ENCODE measurements at places on chromosomes 12 and 14. TPM values are rescaled to one million over a fixed set of nuclear protein-coding genes. Genes with fewer than 3 reads are reported as not detected.

RNASE2 gene
- not detected for total RNA-seq

TSPAN11 gene
- total RNA-seq = 0.14 TPM

PLD4 gene
- not detected for total RNA-seq

CCDC196 gene
- total RNA-seq = not detected

DPF3 gene
- 19.9 TPM for total RNA-seq

GNG2 gene
- 33.1 TPM for total RNA-seq

NINJ2 gene
- 0.57 TPM for total RNA-seq

CEP83 gene
- 17.0 TPM for total RNA-seq

NDRG2 gene
- 1.7 TPM for total RNA-seq

AGAP2 gene
- 0.29 TPM for total RNA-seq

KRT72 gene
- total RNA-seq = not detected

SIX6 gene
- not detected for total RNA-seq

CLEC4C gene
- total RNA-seq = not detected

SERPINA5 gene
- total RNA-seq = not detected

LRRIQ1 gene
- not detected for total RNA-seq

GLI1 gene
- 1.1 TPM for total RNA-seq

MYF5 gene
- not detected for total RNA-seq

NGB gene
- not detected for total RNA-seq

GSKIP gene
- total RNA-seq = 44.7 TPM

KIF5A gene
- under 0.01 TPM for total RNA-seq

KRT85 gene
- total RNA-seq = not detected

ASPG gene
- total RNA-seq = not detected

PDE3A gene
- total RNA-seq = 1.1 TPM

ANKRD33 gene
- not detected for total RNA-seq

RD3L gene
- not detected for total RNA-seq

NRIP2 gene
- not detected for total RNA-seq

AKAP3 gene
- 3.5 TPM for total RNA-seq

SMOC1 gene
- not detected for total RNA-seq

SYNDIG1L gene
- not detected for total RNA-seq

RASAL1 gene
- total RNA-seq = not detected

ERBB3 gene
- under 0.01 TPM for total RNA-seq

SOX5 gene
- 22.5 TPM for total RNA-seq

CD4 gene
- total RNA-seq = 0.57 TPM

TC2N gene
- total RNA-seq = under 0.01 TPM

ANKRD9 gene
- total RNA-seq = 34.5 TPM

SIRT4 gene
- total RNA-seq = 0.86 TPM

TAS2R42 gene
- not detected for total RNA-seq

NR4A1 gene
- total RNA-seq = 4.2 TPM

HDAC7 gene
- 38.7 TPM for total RNA-seq

LTB4R2 gene
- 7.7 TPM for total RNA-seq

RGS6 gene
- total RNA-seq = not detected

ENDOU gene
- not detected for total RNA-seq

FAM90A1 gene
- 0.14 TPM for total RNA-seq

WNT1 gene
- total RNA-seq = not detected

OR10P1 gene
- not detected for total RNA-seq

NUAK1 gene
- 43.8 TPM for total RNA-seq

HVCN1 gene
- 4.3 TPM for total RNA-seq

SIX4 gene
- 16.6 TPM for total RNA-seq
